ENCODE measurements at places on chromosomes 6 and 20.

- peaks cover 33% of the 10 kb centered on the region for H3K27me3 ChIP-seq
- H3K4me3 ChIP-seq: no peak overlapping the region
- H3K4me1 ChIP-seq: no peaks in the 10 kb centered on the region
These were observed 59.7 kb downstream of the CD40 start for GRCh38 chr20:46177768-46178167.

- H3K27me3 ChIP-seq: no peaks in the 10 kb centered on the region
- H3K4me3 ChIP-seq: no peak overlapping the region
These were observed 201.5 kb downstream of the FARS2 start for GRCh38 chr6:5462856-5463255.

DNA sequence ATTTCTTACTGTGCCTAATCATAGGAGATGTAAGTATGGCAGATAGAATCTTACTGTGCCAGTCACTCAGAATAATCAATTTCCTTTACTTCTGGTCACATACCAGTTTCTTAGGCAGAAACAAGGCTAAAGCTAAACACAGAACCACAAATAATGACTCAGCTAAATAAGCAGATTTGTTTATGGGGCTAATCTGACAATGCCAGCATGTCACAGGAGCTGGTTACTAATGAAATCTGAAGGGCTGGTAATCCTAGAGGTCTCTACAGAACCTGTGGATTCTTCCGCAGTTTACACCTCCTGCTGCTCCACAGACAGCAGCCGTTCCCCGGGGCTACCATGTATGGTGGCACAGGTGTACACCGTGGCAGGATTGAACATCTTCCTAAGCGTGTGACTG is 80.8 kb downstream of the LYRM4 start:
- peaks cover 41% of the 10 kb centered on the region for H3K4me1 ChIP-seq
- H3K36me3 ChIP-seq: peaks cover 5% of the 10 kb centered on the region
- no peaks in the 10 kb centered on the region for H3K27me3 ChIP-seq
- no peak overlapping the region for H3K27ac ChIP-seq
- DNase-seq: no peak

DNA sequence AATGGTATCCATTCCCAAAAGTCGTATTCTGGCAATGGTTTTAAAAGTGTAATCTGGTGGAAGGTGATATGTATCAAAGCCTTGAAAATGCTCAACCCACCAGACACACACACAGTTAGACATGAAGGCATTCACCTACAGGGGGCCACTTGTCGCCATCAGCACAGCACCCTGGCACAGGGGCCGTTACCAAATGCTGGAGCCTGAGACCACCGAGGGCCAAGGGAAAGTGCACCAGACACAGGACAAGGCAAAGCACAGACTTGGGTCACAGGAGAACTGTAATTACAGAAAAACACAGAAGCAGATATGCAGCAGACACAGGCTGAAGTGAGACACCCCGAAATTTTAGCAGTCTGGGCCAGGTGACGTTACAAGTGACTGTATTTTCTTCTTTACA is 9.3 kb downstream of the TAF4 start:
- H3K27ac ChIP-seq: no peak overlapping the region
- no peak overlapping the region for H3K4me3 ChIP-seq
- no peak for DNase-seq

DNA sequence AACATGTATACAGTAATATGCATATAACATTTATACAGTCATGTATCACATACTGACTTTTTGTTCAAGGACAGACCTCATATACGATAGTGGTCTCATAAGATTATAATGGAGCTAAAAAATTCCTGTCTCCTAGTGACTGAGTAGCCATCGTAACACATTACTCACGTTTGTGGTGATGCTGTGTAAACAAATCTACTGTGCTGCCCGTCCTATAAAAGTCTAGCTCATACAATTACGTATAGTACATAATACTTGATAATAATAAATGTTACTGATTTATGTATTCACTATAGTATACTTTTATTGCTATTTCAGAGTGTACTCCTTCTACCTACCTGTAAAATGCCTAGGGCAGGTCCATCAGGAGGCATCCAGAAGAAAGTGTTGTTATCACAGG is 17.4 kb downstream of the SERAC1 start:
- no peaks in the 10 kb centered on the region for H3K27me3 ChIP-seq
- H3K27ac ChIP-seq: no peak overlapping the region
- H3K36me3 ChIP-seq: peaks cover 14% of the 10 kb centered on the region
- DNase-seq: no peak

- no peaks in the 10 kb centered on the region for H3K27me3 ChIP-seq
- no peak overlapping the region for H3K27ac ChIP-seq
- H3K4me3 ChIP-seq: no peak overlapping the region
- peaks cover 3% of the 10 kb centered on the region for H3K36me3 ChIP-seq
- H3K4me1 ChIP-seq: no peaks in the 10 kb centered on the region
These were observed 361.0 kb downstream of the CD83 start for GRCh38 chr6:14478381-14479225.

DNA sequence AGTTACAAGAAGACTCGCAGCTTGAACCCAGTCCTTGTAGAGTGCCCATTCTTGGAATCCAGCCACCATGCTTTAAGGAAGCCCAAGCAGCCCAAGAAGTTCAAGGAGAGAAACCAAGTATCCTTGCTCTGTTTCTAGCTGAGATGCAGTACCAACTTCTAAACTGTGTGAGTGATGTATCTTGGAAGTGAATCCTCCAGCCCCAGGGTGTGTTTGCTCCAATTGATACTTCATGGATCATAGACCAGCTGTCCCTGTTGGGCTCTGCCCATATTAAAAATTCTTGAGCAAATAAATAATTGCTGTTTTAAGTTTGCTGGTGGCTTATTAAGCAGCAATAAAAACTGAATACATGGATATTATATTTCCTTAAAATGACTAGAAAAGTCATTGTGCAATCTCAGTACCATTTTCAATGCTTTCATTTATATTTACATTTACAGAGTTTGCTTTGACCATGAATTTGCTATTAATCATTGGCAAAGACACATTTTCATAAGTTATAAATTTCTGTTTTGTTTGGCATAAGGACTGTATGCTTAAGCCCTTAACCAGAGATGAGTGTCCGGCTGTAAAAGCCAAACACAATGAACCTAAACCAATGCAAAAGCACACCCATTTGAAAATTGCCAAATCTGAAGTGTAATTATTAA is 9.2 kb downstream of the SPTLC3 start:
- H3K27me3 ChIP-seq: no peaks in the 10 kb centered on the region
- no peak overlapping the region for H3K4me3 ChIP-seq
- no peak for DNase-seq
- no peaks in the 10 kb centered on the region for H3K4me1 ChIP-seq
- no peak overlapping the region for H3K27ac ChIP-seq

GRCh38 chr20:48740712-48741111 is 87.1 kb downstream of the PREX1 start:
- no peak for DNase-seq
- H3K4me3 ChIP-seq: no peak overlapping the region
- no peaks in the 10 kb centered on the region for H3K27me3 ChIP-seq
- no peak overlapping the region for H3K27ac ChIP-seq
- peaks cover 58% of the 10 kb centered on the region for H3K36me3 ChIP-seq

- H3K4me3 ChIP-seq: no peak overlapping the region
- peaks cover under 1% of the 10 kb centered on the region for H3K27me3 ChIP-seq
- no peaks in the 10 kb centered on the region for H3K36me3 ChIP-seq
- no peaks in the 10 kb centered on the region for H3K4me1 ChIP-seq
These were observed 109.2 kb downstream of the FOXF2 start for GRCh38 chr6:1498491-1499113.

DNA sequence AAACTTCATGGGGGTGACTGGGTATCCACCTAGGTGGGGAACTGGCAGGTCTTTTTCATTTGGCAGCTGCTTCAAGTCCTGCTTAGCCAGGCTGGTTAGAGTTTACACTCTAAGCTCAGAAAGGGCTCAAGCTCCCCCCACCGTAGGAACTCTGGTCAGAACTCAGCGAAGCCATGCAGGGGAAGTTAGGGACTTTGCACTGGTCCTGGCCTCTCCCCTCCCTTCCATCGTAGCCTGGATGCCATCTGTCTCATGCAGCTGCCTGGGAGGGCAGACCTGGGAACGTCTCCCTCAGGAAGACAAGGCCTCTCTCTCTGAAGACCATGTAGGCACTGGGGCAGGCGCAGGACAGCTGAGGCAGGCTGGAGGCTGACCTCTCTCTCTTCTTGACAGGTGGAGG is 183.8 kb upstream of the UST start:
- peaks cover 32% of the 10 kb centered on the region for H3K4me1 ChIP-seq
- H3K27me3 ChIP-seq: peaks cover 53% of the 10 kb centered on the region
- H3K4me3 ChIP-seq: no peak overlapping the region
- peaks cover 2% of the 10 kb centered on the region for H3K36me3 ChIP-seq

DNA sequence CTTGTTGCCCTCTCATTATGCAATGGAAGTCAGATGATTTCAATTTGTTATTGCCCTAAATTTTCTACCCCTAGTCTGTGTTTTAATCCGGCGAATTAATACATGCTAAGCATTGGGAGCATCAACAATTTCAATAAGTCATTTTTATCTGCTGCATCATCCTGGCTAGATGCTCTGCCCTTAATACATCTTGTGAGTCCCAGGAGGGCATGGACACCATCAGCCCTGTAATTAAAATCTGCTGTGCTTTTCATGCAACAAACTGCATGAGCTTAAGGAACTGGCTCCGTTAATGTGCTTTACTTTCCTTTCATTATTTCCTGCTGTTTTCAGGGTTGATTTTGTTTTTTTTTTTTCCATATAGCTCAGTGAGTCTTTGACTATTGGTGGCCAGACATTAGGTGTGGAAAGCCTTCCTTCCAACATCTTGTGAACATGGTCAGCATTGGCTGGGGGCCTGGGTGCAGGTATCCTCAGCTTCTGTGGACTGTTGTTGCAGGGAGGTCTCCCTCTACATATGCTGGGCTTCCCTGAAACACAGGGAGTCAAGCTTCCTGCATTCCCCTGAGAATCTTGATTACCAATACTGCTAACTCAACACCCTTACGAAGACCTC is 8.5 kb upstream of the PBOV1 start:
- peaks cover 37% of the 10 kb centered on the region for H3K27me3 ChIP-seq
- H3K4me3 ChIP-seq: no peak overlapping the region
- DNase-seq: no peak
- H3K36me3 ChIP-seq: no peaks in the 10 kb centered on the region

- no peak for DNase-seq
- H3K4me3 ChIP-seq: no peak overlapping the region
- no peaks in the 10 kb centered on the region for H3K4me1 ChIP-seq
These were observed 77.7 kb downstream of the FLRT3 start for GRCh38 chr20:14259689-14260088.

DNA sequence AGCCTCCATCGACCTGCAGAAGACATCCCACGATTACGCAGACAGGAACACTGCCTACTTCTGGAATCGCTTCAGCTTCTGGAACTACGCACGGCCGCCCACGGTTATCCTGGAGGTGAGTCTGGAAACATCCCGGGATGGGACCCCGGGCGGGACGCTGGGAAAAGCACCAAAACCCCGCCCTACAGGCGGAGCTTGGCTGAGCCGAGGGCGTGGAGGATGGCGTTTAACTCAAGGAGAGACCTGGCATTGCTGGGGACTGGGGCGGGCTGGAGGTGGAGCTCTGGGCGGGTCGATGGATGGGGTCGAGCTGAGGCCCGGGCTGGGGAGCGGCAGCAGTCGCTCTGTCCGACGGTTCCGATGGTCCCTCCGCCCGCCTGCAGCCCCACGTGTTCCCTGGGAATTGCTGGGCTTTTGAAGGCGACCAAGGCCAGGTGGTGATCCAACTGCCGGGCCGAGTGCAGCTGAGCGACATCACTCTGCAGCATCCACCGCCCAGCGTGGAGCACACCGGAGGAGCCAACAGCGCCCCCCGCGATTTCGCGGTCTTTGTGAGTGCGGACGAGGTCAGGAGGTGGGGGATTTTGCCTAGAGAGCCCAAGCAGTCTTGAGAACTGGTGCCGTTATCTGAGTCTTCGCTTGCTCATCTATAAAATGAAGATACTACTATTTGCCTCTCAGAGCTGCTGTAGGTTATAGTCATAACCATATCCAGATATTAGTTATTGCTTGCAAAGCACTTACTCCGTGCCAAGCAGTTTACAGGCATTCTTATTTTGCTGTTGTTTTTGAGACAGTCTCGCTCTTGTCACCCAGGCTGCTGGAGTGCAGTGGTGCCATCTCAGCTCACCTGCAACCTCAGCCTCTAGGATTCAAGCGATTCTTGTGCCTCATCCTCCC is 3.8 kb downstream of the SPAG4 start:
- H3K4me3 ChIP-seq: peak overlapping the region; percentile 85
- H3K4me1 ChIP-seq: peaks cover 42% of the 10 kb centered on the region
- no peaks in the 10 kb centered on the region for H3K27me3 ChIP-seq

DNA sequence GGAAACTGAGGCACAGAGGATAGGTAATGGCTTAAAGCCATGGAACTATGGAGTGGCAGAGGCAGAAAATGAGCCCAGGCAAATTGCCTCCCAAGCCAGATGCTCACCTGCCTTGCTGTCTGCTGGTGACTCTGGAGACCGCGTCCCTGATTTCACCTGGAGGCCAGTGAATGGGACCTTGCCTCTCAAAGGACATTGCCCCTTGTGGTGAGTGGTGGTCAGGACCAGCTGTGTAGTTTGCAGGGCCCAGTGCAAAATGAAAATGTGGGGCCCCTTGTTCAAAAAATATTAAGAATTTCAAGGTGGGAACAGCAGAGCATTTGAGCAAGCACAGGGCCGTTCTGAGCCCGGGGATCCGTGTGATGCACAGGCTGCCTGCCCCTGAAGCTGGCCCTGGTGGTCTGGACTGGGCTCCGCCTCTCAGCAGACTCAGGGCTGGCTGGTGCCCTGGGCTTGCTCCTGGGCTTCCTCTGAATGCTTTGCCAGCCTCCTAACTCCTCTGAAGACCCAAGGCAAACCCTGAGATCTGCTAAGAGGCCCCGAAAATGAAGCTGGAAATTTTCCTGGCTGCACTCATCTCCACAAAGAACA is 19.8 kb upstream of the KCNG1 start:
- no peaks in the 10 kb centered on the region for H3K4me1 ChIP-seq
- no peak overlapping the region for H3K27ac ChIP-seq
- no peak overlapping the region for H3K4me3 ChIP-seq

DNA sequence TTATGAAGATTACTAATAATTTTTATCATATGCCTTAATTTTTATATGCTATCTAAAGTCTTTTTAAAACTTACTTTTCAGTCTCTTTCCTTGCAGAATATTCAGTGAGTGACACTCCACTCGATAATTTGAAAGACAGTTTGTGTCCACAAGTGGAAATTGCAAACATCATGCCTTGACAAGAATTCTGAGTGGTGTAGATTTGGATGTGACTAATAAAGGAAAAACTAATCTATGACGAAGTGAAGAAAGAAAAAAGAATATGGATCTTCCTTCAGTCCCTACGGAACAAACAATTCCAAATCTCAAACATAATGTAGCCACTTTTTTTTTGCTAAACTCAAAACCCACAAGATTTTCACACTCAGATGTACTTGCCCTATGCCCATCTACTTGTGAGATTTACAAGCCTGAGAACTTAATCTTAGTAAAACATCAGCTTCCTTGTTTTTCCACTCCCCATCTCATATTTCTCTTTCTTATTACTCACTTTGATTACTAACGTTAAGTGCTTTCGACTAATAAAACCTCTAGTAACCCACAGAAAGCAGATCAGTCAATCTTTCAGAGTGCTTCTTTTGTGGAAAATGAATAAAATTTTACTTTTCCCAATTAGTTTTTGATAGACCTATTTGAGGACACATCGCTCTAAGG is 1155.8 kb downstream of the GRIK2 start:
- DNase-seq: no peak
- H3K27ac ChIP-seq: no peak overlapping the region
- H3K4me1 ChIP-seq: no peaks in the 10 kb centered on the region
- H3K36me3 ChIP-seq: no peaks in the 10 kb centered on the region
- no peak overlapping the region for H3K4me3 ChIP-seq

GRCh38 chr6:135535989-135536414 is 38.5 kb upstream of the AHI1 start:
- H3K4me1 ChIP-seq: peaks cover 45% of the 10 kb centered on the region
- peak overlapping the region; percentile 73 for H3K27ac ChIP-seq

Data from activated CD8-positive, alpha-beta memory T cell treated with anti-CD3 and anti-CD28 coated beads, Interleukin-2, amount 10 ng/mL, durations not matched to agents 7 days and 5 days (primary cell).